ENCODE measurements at places on chromosomes 5 and 9.

DNA sequence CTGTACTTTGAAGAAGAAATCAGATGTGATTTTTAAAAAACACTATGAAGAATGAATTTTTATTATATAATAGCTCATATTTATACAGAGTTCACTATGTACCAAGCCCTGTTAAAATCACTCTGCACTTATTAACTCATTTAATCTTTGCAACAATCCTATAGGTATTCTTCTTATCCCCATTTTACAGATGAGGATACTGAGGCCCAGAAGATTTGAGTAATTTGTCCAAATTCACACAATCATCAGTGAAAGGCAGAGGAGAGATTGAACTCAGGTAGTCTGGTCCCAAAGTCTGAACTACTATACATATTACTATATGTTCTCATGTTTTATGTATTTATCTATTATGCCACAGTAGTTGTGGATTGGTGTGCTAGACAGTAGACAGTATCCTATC is 16.1 kb downstream of the PLAC8L1 start:
- H3K36me3 ChIP-seq, result no peaks in the 10 kb centered on the region
- H3K4me1 ChIP-seq, result no peaks in the 10 kb centered on the region
- H3K27me3 ChIP-seq, result no peaks in the 10 kb centered on the region
- H3K4me3 ChIP-seq, result no peak overlapping the region
- DNase-seq, result no peak

DNA sequence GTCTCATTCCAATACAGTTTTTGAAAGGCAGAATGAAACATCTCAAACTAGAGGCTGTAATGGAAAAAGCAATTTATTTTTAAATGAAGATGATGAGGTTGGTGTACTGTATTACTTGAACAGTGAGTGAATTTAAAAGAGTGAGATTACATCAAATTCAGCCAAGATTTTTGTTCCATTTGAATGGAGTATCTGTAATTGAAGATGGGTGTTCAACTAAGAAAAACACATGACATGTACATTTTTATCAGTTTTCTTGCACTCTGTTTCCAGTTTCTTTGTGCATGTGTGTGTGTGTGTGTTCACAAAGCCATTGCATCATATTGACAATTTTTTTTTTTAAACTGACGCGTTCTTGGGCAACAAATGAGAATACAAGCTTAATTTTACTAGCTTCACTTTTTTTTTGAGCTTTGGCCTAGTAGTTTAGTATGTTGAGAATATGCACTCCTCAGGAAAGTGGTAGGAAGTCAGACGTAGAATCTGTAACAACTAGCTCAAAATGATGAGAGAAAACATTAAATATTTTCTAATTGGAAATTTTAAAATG is 243.5 kb downstream of the MAST4 start:
- H3K27me3 ChIP-seq, result no peaks in the 10 kb centered on the region
- H3K4me1 ChIP-seq, result no peaks in the 10 kb centered on the region
- no peak for DNase-seq

- H3K4me1 ChIP-seq, result no peaks in the 10 kb centered on the region
- no peak overlapping the region for H3K27ac ChIP-seq
- H3K27me3 ChIP-seq, result no peaks in the 10 kb centered on the region
- H3K4me3 ChIP-seq, result no peak overlapping the region
Measured at GRCh38 chr9:7980691-7981289, 181.2 kb upstream of the DMAC1 start.

DNA sequence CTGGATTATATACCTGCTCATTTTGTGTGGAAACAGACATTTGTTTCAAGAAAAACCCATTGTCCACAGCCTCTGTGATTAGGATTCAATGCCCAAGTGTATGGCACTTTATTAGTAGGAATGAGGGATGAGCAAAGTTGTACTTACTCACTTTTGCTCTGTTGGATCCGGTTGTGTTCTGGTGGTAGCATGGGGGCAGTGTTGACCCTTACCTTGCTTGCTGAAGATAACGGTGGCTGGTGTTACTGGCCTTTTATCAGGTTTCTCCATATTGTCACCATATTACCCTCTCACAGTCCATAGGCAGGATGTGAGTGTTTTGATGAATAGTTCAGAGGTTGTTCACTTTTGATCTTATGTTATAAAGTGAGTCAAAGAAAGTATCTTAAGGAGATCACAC is 42.7 kb upstream of the NUDT12 start:
- no peaks in the 10 kb centered on the region for H3K27me3 ChIP-seq
- no peak overlapping the region for H3K4me3 ChIP-seq
- no peaks in the 10 kb centered on the region for H3K36me3 ChIP-seq
- H3K27ac ChIP-seq, result no peak overlapping the region
- no peaks in the 10 kb centered on the region for H3K4me1 ChIP-seq
- DNase-seq, result no peak

DNA sequence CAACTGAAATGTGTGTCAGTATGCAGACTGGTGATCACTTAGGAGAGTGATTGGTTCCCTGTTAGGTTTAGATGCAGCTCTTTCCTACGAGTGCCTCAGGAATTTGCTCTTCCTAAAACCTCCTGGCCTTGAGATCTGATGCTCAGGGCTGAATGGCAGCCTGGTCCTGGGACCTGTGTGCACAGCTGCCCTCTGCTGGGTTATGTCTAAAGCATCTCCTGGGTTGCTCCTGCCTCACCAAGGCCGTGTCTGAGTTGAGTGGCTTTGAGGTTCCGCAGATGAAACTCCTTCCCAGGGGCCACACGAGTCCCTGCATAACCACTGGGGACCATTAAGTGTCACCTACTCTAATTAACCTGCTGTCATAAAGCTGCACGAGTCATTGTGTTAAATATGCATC is 59.5 kb downstream of the MVB12B start:
- no peak overlapping the region for H3K27ac ChIP-seq
- no peak for DNase-seq
- H3K36me3 ChIP-seq, result no peaks in the 10 kb centered on the region
- H3K4me3 ChIP-seq, result no peak overlapping the region
- no peaks in the 10 kb centered on the region for H3K27me3 ChIP-seq
- H3K4me1 ChIP-seq, result no peaks in the 10 kb centered on the region

- DNase-seq, result no peak
- H3K4me3 ChIP-seq, result no peak overlapping the region
- no peaks in the 10 kb centered on the region for H3K36me3 ChIP-seq
- H3K27me3 ChIP-seq, result no peaks in the 10 kb centered on the region
- H3K4me1 ChIP-seq, result no peaks in the 10 kb centered on the region
Measured at GRCh38 chr5:53613536-53613935, 53.1 kb downstream of the NDUFS4 start.

DNA sequence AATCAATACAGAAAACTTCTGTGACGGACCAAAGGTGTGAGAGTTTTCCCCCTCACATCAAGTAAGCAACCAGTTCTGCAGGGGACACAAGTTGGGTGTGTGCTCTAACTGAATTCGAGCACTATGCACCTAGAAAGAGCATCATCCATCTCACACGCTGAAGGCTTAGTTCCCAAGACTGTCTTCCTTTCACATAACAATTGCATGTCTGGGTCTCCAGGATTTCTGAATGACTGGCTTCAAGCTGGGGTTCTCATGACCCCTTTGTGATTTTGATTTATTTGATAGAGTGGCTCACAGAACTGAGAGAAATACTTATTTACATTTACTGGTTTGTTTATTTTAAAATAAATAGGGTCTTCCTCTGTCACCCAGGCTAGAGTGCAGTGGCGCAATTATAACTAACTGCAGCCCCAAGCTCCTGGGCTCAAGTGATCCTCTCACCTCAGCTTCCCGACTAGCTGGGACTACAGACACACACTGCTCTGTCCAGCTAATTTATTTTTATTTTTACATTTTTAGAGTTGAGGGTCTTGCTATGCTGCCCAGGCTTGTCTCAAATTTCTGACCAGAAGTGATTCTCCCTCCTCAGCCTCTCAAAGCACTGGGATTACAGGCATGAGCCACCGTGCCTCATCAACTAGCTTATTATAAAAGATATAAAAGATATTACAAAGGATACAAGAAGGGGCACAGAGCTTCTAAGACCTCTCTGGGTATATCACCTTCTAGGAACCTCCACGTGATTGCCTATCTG is 316.7 kb upstream of the CDH12 start:
- H3K36me3 ChIP-seq, result no peaks in the 10 kb centered on the region
- no peak for DNase-seq
- no peak overlapping the region for H3K4me3 ChIP-seq
- H3K27ac ChIP-seq, result no peak overlapping the region

DNA sequence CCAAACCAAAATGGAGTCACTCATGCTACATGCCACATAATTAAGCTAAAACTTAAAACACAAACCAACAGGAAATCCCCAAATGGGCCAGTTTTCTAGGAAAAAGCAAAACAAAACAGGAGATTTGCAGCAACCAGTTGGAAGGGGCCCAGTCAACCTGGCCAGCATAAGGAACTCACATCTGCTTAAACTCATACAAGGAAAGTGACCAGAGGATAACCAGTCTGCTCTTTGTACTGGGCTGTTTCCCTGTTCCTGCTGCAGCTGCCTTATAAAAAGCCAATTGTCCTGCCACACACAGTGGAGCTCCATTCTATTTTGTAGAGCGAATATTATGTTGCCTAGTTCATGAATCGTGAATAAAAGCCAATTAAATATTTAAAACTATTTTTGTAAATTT is 29.5 kb upstream of the PTPDC1 start:
- no peak overlapping the region for H3K4me3 ChIP-seq
- no peak overlapping the region for H3K27ac ChIP-seq
- no peaks in the 10 kb centered on the region for H3K27me3 ChIP-seq
- H3K4me1 ChIP-seq, result no peaks in the 10 kb centered on the region
- no peak for DNase-seq
